Endothelial cell (in vitro differentiated cells): ENCODE measurements at places on chromosomes 6 and 20. TPM values are rescaled to one million over a fixed set of nuclear protein-coding genes. Genes with fewer than 3 reads are reported as not detected.

Gene KIZ
- total RNA-seq = 15.0 TPM

Gene SLC12A5
- 8.8 TPM for total RNA-seq

- H3K27ac ChIP-seq = peak overlapping the region; percentile 39
- peaks cover 14% of the 10 kb centered on the region for H3K4me1 ChIP-seq
- peak overlapping the region; percentile 74 for H3K4me3 ChIP-seq
- H3K36me3 ChIP-seq = peaks cover 6% of the 10 kb centered on the region
Observed at GRCh38 chr6:167350275-167350696, 25.4 kb downstream of the TTLL2 start.

DNA sequence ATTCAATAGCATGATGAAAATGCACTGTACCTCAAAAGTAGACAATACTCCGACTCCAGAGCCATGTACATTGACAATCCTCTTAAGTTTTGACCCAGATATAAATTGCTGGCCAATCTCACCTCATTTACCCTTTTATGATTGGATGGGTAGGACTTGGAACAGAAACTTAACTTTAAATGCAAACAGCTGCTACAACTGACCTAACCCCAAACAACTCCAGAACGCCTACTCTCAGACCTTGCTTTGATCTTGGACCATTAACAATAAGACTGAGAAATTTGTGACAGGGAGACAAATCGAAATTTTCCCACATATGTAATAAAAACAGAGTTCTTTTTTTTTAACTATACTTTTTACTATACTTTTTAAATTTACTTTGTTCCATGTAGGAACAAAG, 200.5 kb upstream of the MCHR2 start:
- no peaks in the 10 kb centered on the region for H3K36me3 ChIP-seq
- DNase-seq = no peak
- H3K27me3 ChIP-seq = no peaks in the 10 kb centered on the region
- peaks cover 2% of the 10 kb centered on the region for H3K4me1 ChIP-seq
- no peak overlapping the region for H3K4me3 ChIP-seq

GRCh38 chr6:83292900-83293843, 100.0 kb downstream of the RWDD2A start:
- peaks cover 10% of the 10 kb centered on the region for H3K36me3 ChIP-seq
- H3K27me3 ChIP-seq = no peaks in the 10 kb centered on the region
- H3K4me1 ChIP-seq = no peaks in the 10 kb centered on the region
- no peak overlapping the region for H3K27ac ChIP-seq

Gene STX11
- not detected for total RNA-seq

GRCh38 chr6:6006006-6006427, 708 bp downstream of the NRN1 start:
- H3K4me1 ChIP-seq = peaks cover 49% of the 10 kb centered on the region
- H3K4me3 ChIP-seq = peak overlapping the region; percentile 92
- H3K27me3 ChIP-seq = peaks cover 16% of the 10 kb centered on the region
- peak; percentile 28 for DNase-seq

DNA sequence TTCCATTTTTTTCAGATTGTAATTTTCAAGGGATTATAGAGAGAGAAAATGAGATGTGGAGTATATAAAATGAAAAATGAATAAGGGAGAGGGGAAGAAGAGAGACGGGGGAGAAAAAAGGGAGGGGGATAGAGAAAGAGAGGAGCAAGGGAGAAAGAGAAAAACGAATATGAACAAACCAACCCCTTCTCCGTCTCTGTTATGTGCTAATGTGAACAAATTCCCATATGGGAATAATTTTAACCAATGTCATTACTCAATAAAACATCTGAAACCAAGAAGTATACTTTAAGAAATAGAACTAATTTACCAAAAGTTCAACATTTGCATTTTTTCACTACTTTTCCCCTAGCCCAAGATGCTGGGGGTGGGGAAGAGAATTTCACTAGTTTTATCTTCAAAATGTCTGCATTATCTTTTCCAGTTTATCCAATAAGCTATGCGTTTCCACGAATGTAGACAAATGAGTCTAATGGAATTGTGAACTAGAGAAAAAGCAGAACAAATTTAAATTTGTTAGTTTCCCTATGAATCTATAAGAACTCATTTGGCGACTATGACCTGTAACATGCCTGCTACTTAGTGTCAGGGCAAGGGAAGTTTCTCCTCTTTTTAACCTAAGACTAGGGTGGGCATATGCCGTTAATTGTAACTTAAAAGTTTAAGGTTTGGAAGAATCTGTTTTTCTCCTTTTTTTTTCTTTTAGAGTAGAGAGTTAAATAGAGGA, 286.3 kb downstream of the BTBD9 start:
- H3K27me3 ChIP-seq = no peaks in the 10 kb centered on the region
- H3K36me3 ChIP-seq = no peaks in the 10 kb centered on the region
- peaks cover 11% of the 10 kb centered on the region for H3K4me1 ChIP-seq
- no peak overlapping the region for H3K27ac ChIP-seq
- no peak overlapping the region for H3K4me3 ChIP-seq

Gene GMPR
- 1.8 TPM for total RNA-seq

Gene TGM3
- not detected for total RNA-seq

GRCh38 chr6:34526241-34526972, 29.7 kb downstream of the SPDEF start:
- no peak overlapping the region for H3K27ac ChIP-seq
- peaks cover 3% of the 10 kb centered on the region for H3K4me1 ChIP-seq
- no peaks in the 10 kb centered on the region for H3K36me3 ChIP-seq
- no peak overlapping the region for H3K4me3 ChIP-seq
- no peak for DNase-seq
- H3K27me3 ChIP-seq = peaks cover 5% of the 10 kb centered on the region

DNA sequence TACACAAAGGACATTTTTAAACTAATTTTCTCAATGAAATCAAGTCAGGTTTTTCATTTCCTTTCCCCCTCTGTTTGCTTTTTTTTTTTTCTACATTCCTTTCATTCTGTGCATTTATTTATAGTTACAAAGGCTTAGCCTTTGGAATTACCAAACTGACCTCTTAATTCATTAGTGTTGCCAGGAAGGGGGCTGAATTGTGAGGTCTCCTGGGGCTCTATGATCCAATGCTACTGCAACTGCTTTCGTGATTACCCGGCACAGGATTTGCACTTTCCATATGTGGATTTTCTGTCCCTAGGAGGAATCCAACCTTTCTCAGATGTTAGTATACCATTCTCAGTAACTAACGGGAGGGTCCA, 35.3 kb downstream of the NEDD9 start:
- peak overlapping the region; percentile 17 for H3K4me3 ChIP-seq
- DNase-seq = no peak
- peaks cover 32% of the 10 kb centered on the region for H3K4me1 ChIP-seq
- H3K36me3 ChIP-seq = no peaks in the 10 kb centered on the region
- H3K27ac ChIP-seq = no peak overlapping the region

DNA sequence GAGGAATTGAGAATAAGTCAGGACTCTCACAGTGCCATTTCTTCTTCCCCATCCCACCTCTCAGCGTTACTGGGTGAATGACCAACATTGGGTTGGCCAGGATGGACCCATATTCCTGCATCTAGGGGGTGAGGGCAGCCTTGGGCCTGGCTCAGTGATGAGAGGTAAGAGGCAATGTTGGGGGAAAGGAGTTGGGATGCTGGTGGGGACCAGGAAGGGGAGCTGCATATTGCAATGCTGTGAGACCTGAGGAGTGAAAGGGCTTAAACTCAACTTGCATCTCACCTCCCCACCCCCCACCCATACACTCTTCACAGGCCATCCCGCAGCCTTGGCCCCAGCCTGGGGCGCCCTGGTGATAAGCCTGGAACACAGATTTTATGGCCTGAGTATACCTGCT, 1.3 kb downstream of the PRSS16 start:
- DNase-seq = no peak
- no peak overlapping the region for H3K4me3 ChIP-seq
- H3K4me1 ChIP-seq = peaks cover 3% of the 10 kb centered on the region
- H3K36me3 ChIP-seq = no peaks in the 10 kb centered on the region

- H3K27me3 ChIP-seq = peaks cover 3% of the 10 kb centered on the region
- H3K27ac ChIP-seq = peak overlapping the region; percentile 93
- peak overlapping the region; percentile 92 for H3K4me3 ChIP-seq
- no peaks in the 10 kb centered on the region for H3K36me3 ChIP-seq
Observed at GRCh38 chr6:31822036-31822821, 5.3 kb upstream of the HSPA1B start.

DNA sequence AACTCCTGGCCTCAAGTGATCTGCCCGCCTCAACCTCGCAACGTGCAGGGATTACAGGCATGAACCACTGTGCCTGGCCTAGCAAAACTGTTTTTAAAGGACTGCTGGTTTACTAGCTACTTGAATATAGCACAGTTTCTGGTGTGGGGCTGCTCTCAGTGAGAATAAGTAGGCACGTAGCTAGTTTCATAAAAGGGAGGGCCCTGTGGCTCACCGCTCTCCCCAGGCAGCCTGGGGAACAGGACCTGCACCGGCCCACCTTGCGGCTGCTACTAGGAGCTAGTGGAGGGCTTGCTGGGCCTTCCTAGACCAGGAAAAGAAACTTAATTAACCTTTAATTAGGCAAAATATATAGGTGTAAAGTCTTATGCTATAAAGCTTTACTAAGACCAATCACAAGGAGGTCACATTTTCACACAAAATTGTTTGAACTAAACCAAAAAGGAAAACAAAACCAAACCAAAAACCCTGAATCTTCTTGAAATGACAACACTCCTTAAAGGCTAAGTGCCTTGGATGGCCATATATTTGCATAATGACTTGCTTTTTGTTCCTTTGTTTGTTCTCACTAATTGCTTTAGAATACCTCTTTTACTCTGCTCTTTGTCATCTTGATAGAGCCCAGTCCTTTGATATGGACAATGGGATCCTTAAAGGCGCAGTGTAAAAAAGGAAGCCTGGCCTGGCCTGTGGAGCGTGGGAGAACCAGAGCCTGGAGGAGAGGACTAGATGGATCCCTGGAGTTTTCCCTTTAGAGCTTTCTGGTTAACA, 69.5 kb upstream of the SAMD5 start:
- H3K27me3 ChIP-seq = peaks cover 2% of the 10 kb centered on the region
- H3K4me3 ChIP-seq = no peak overlapping the region
- no peak overlapping the region for H3K27ac ChIP-seq
- peaks cover 13% of the 10 kb centered on the region for H3K4me1 ChIP-seq
- no peaks in the 10 kb centered on the region for H3K36me3 ChIP-seq

DNA sequence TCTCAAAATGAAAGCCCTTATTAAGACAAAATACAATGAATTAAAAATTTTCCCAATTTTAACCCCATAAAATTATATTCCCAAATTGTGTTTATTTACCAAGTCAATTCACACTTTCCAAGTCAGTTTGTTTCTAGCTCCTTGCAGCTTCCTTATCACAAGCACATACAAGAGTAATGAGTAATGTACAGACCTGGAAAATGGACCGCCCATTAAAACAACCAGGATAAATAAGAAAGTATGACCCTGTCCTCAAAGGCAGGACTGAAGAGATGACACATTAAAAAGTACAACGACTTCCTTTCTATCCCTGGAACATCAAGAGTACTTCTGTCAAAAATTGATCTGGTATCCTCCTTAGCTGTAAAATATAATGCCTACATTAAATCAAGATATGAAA, 47.1 kb upstream of the TMX4 start:
- no peaks in the 10 kb centered on the region for H3K27me3 ChIP-seq
- H3K36me3 ChIP-seq = no peaks in the 10 kb centered on the region
- DNase-seq = no peak
- no peak overlapping the region for H3K4me3 ChIP-seq

DNA sequence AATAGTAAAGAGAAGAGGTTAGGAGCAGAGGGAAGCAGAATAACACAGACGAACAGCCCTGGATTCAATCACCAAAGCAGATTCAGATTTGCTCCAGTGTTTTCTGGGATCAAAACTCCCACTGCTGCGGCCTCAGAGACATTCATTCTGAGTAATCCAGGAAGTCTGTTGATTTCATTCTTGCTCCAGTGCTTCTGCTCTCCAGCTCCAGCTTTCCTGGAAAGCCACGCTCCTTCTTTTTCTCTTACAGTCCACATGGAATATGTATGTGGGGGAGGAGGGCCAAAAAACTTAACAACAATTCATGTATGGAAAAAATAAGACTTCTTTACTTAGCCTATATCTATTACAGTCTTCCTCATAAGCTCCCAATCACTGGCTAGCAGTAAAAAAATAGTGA, 26.4 kb upstream of the UST start:
- peaks cover 3% of the 10 kb centered on the region for H3K27me3 ChIP-seq
- DNase-seq = no peak
- H3K27ac ChIP-seq = no peak overlapping the region
- H3K4me3 ChIP-seq = no peak overlapping the region

DNA sequence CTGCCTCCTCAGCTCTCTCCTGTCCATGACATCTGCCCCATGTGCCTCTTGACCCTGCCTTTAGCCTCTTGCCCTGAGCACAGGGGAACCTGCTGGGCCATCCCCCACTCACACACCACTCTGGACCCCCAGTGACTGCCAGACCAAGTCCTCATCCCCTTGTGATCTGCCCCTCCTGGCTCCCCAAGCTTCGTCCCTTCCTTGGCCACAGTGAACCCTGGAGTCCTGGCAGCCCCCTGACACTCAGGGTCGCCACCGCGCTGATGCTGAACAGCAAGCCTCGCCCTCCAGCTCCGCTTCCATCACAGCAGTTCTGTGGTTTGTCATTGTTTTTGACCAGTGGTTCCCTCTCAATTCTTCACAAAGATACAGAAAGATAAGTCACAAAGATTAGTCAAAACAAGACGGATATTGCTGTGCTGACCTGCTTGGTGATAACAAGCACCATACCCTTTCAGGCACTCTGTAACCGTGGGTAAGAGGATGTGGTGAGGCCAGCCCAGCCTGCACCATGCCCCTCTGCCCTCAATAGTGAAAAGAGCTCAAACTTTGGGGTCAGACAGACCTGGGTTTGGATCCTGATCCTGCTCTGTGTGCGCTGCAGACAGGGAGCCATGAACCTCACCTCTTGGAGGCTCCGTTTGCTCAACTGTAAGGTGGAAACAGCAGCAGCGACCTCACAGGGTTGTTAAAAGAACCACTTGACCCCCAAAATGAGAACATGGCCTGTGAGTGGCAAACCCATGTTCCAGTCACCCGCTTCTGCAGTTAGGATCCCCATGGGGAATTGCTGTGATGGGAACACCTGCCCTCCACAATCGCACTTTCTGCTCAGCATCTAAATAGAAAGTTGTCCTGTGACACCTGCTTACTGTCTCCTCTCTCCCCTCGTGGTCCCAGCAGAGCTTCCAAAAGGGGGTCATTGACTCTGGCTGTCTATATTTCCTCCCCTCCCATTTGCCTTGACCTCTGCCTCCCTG, 114.5 kb downstream of the TOX2 start:
- peaks cover 2% of the 10 kb centered on the region for H3K4me1 ChIP-seq
- no peak overlapping the region for H3K27ac ChIP-seq
- peaks cover 17% of the 10 kb centered on the region for H3K27me3 ChIP-seq
- H3K4me3 ChIP-seq = no peak overlapping the region
- DNase-seq = no peak

Gene PNPLA1
- not detected for total RNA-seq

Gene FAM83C
- not detected for total RNA-seq

GRCh38 chr6:28648035-28648877, 122.6 kb downstream of the GPX5 start:
- H3K4me3 ChIP-seq = peak overlapping the region; percentile 94
- no peaks in the 10 kb centered on the region for H3K36me3 ChIP-seq
- H3K27ac ChIP-seq = peak overlapping the region; percentile 59
- peaks cover 5% of the 10 kb centered on the region for H3K4me1 ChIP-seq

GRCh38 chr6:91634791-91635190, 1047.9 kb upstream of the MAP3K7 start:
- no peak for DNase-seq
- no peaks in the 10 kb centered on the region for H3K36me3 ChIP-seq
- no peaks in the 10 kb centered on the region for H3K4me1 ChIP-seq
- no peak overlapping the region for H3K4me3 ChIP-seq

- no peaks in the 10 kb centered on the region for H3K27me3 ChIP-seq
- no peak for DNase-seq
- H3K27ac ChIP-seq = no peak overlapping the region
- H3K4me1 ChIP-seq = no peaks in the 10 kb centered on the region
- H3K4me3 ChIP-seq = no peak overlapping the region
Observed at GRCh38 chr6:81942067-81942370, 189.5 kb upstream of the TENT5A start.
